ENCODE measurements at places on chromosomes 3 and 15. TPM values are rescaled to one million over a fixed set of nuclear protein-coding genes. Genes with fewer than 3 reads are reported as not detected.

INKA1 gene
- 26.5 TPM for total RNA-seq

TRAIP gene
- 13.4 TPM for total RNA-seq

GPR87 gene
- not detected for total RNA-seq

KLHL18 gene
- 47.2 TPM for total RNA-seq

SLC51A gene
- total RNA-seq, result not detected

CCR3 gene
- total RNA-seq, result not detected

CMTM8 gene
- 7.3 TPM for total RNA-seq

GREM1 gene
- 0.44 TPM for total RNA-seq

LMAN1L gene
- total RNA-seq, result not detected

PXK gene
- 11.1 TPM for total RNA-seq

GOLGB1 gene
- 32.2 TPM for total RNA-seq

GABRA5 gene
- total RNA-seq, result not detected

PLXNA1 gene
- total RNA-seq, result 18.5 TPM

ACKR4 gene
- 1.4 TPM for total RNA-seq

VEPH1 gene
- total RNA-seq, result 136 TPM

TMEM212 gene
- not detected for total RNA-seq

RTP3 gene
- total RNA-seq, result not detected

PLSCR2 gene
- not detected for total RNA-seq

MESP2 gene
- total RNA-seq, result not detected

AGBL1 gene
- not detected for total RNA-seq

CCDC39 gene
- total RNA-seq, result not detected

EFHB gene
- 0.99 TPM for total RNA-seq

SPTBN5 gene
- 19.0 TPM for total RNA-seq

GLDN gene
- not detected for total RNA-seq

SKOR1 gene
- total RNA-seq, result 0.15 TPM

SERPINI2 gene
- not detected for total RNA-seq

CPA3 gene
- total RNA-seq, result 1.7 TPM

Data from endothelial cell of umbilical vein (primary cell).